Activated CD4-positive, alpha-beta T cell treated with anti-CD3 and anti-CD28 coated beads, Interleukin-2, amount 10 ng/mL, durations not matched to agents 24 days and 14 days (primary cell): ENCODE measurements at places on chromosomes 13 and 19. TPM values are rescaled to one million over a fixed set of nuclear protein-coding genes. Genes with fewer than 3 reads are reported as not detected.
A peak's percentile ranks its signal among the peaks of the same experiment; 100 is the strongest.

- H3K27ac ChIP-seq, result no peak overlapping the region
- H3K27me3 ChIP-seq, result no peaks in the 10 kb centered on the region
- no peak overlapping the region for H3K4me3 ChIP-seq
- peaks cover 15% of the 10 kb centered on the region for H3K36me3 ChIP-seq
These were observed 3.9 kb downstream of the SLC25A15 start for GRCh38 chr13:40793339-40793738.

DNA sequence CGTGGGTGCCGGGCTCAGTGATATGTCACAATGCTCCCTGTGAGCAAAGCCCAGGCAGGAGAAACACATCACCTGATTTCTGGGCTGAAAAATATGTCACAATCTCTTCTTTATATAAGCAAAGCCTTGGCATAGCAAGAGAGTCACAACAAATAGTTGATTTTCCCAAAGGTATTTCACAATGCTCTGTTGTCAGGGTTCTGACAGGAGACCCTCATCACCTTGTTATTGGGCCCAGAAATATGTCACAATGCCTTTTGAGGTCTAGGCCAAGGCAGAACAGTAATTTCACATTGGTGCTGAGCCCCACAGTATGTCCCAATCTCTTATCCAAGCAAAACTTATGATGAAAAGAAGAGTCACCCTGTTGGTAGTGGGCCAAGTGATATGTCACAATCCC lies 125.7 kb downstream of the ZNF675 start:
- DNase-seq, result no peak
- H3K4me1 ChIP-seq, result no peaks in the 10 kb centered on the region
- H3K4me3 ChIP-seq, result no peak overlapping the region
- H3K27me3 ChIP-seq, result no peaks in the 10 kb centered on the region

DNA sequence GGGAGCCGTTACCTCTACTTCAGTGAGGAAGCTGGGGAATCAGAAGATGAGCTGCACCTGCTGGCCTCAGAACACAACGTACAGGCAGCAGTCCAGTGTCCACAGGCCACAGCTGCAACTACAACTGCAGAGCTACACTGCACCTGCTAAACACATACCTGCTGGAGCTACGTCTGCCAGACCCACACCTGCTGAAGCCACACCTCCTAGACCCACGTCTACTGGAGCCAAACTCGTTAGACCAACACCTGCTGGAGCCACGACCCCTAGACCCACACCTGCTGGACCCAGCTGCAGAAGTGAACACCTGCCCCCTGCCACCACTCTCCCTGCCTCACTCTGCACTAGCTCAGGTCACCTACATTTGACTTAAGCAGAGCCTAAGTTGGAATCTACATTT lies 169.9 kb downstream of the USP12 start:
- no peak for DNase-seq
- peaks cover 26% of the 10 kb centered on the region for H3K27me3 ChIP-seq
- no peak overlapping the region for H3K27ac ChIP-seq
- H3K4me3 ChIP-seq, result no peak overlapping the region

- H3K4me1 ChIP-seq, result no peaks in the 10 kb centered on the region
- no peak overlapping the region for H3K4me3 ChIP-seq
- no peaks in the 10 kb centered on the region for H3K36me3 ChIP-seq
- H3K27me3 ChIP-seq, result no peaks in the 10 kb centered on the region
- H3K27ac ChIP-seq, result no peak overlapping the region
These were observed 1002.4 kb downstream of the SLITRK1 start for GRCh38 chr13:82879921-82880320.

DNA sequence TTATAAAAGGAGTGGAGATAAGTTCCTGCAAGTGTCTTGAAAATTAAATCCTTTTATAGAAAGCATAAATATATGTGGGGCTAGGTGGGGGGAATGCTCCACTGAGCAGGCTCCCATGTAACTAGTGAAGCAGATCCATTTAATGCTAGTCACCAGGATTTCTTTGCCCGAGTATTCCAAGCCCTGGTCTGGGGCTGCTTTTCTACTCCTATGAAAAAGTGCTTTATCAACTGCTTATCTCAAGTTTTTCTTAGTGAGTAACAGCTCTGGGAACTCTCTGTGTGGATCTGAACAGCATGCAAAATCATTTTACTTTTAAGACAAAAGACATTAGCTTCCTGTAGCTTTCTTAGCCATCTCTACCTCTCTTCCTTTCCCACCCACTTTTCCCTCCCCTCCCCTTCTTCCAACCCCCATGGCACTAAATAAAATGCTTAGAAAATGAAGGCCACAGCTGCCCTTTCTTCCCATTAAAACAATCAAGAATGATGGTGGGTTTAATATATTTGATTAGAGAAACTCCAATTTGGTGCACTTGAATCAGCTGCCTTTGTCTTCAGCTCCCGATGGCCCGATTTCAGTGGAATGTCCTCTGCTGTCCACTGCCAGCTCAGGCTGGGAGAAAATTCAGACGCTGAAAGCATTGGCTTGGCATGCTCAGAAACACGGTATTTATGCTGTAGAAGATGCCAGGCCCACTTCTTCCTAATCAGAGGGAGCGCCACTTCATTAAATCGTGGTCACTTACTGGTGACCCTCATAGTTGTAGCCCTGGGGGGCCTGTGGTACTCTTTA lies 475.1 kb downstream of the FOXO1 start:
- H3K4me3 ChIP-seq, result peak overlapping the region; percentile 14
- H3K36me3 ChIP-seq, result no peaks in the 10 kb centered on the region
- H3K27me3 ChIP-seq, result no peaks in the 10 kb centered on the region
- peak overlapping the region; percentile 92 for H3K27ac ChIP-seq

DNA sequence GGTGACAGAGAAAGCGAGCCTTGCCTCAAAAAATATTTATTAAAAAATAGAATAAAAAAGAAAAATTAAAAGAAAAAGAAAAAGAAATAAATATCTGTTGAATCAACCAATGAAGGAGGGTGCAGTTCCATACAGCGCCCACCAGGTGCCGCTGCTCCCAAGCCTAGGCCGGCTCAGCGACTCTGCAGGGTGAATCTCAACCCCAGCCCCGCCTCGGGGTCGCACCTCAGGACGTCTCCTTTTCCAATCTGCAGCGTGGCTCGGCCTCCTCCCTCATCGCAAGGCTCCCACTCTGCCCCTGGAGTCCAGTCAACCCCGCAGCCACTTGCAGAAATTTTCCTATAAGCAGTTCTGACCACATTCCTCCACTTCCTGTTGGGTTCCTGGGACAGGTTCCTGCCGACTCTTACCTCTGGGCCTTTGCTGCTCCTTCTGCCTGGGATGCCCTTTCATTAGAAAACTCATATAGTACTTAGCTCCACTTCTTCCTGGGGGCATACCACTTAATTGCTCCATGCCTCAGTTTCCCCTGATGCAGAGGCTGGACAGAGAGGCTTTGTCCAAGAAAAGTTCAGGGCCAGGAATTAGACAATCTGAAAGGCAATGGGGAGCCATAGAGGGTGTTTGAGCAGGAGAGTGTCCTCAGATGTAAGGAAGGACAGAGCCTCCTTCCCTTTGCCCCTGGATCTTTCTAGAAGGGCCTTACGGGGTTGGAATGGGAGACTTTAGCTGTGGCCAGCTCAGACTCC lies 24.3 kb downstream of the NFILZ start:
- DNase-seq, result peak; percentile 88
- peaks cover 9% of the 10 kb centered on the region for H3K4me1 ChIP-seq
- peaks cover 3% of the 10 kb centered on the region for H3K27me3 ChIP-seq
- no peaks in the 10 kb centered on the region for H3K36me3 ChIP-seq

The PPFIA3 gene
- total RNA-seq, result 4.5 and 5.0 TPM in 2 replicates

The CCL25 gene
- total RNA-seq, result not detected in 2 replicates

The ZNF20 gene
- total RNA-seq, result 2.0 and 2.1 TPM in 2 replicates

The CA11 gene
- total RNA-seq, result 10.9 and 12.5 TPM in 2 replicates
